ENCODE measurements at places on chromosomes 13 and 19. TPM values are rescaled to one million over a fixed set of nuclear protein-coding genes. Genes with fewer than 3 reads are reported as not detected.
A peak's percentile ranks its signal among the peaks of the same experiment; 100 is the strongest.

DNA sequence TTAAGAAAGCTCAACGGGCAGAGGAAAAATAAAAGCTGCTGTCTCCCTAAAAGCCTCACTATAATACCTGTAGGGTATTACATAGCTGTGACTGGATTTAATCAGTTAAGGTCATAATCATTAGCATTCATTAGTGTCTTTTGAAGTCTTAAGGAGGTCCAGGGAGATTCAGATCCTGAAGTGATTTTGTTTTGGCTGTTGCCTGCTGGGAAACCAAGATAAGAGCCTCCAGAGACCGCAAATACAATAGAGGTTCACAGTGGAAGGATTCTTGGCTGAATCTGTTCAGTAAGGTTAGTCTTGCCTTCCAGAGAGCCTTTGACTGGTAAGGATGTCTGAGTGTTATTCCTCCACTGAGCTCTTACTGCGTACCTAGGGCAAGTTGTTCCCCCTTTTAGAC lies 54.0 kb upstream of the TNFRSF19 start:
- H3K27ac ChIP-seq: no peak overlapping the region
- H3K27me3 ChIP-seq: peaks cover 7% of the 10 kb centered on the region
- no peak overlapping the region for H3K4me3 ChIP-seq

GRCh38 chr13:37531049-37531448 lies 67.5 kb downstream of the POSTN start:
- H3K4me3 ChIP-seq: no peak overlapping the region
- no peaks in the 10 kb centered on the region for H3K36me3 ChIP-seq
- DNase-seq: no peak
- no peaks in the 10 kb centered on the region for H3K27me3 ChIP-seq
- H3K27ac ChIP-seq: no peak overlapping the region

DNA sequence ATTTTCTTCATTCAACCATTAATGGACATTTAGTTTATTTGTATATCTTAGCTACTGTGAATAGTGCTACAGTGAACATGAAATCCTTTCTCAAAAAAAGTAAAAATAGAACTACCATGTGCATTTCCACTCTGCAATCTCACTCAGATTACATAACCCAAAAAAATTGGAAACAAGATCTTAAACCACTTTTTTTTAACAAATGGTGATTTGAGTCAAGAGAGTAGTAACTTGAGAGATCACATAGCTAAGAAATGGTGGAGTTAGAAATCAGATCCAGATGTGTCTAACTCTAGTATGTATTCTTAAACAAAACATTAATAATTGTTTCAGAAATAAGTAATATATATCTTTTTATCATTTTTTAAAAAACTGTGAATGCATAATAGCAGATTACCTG lies 318.3 kb upstream of the SGCG start:
- no peak overlapping the region for H3K4me3 ChIP-seq
- H3K27me3 ChIP-seq: no peaks in the 10 kb centered on the region
- no peaks in the 10 kb centered on the region for H3K4me1 ChIP-seq
- no peak overlapping the region for H3K27ac ChIP-seq
- H3K36me3 ChIP-seq: no peaks in the 10 kb centered on the region
- no peak for DNase-seq

GRCh38 chr13:27907121-27907787 lies 12.5 kb upstream of the PDX1 start:
- H3K36me3 ChIP-seq: peaks cover 14% of the 10 kb centered on the region
- no peak for DNase-seq
- H3K27ac ChIP-seq: peak overlapping the region; percentile 91
- H3K4me3 ChIP-seq: no peak overlapping the region

DNA sequence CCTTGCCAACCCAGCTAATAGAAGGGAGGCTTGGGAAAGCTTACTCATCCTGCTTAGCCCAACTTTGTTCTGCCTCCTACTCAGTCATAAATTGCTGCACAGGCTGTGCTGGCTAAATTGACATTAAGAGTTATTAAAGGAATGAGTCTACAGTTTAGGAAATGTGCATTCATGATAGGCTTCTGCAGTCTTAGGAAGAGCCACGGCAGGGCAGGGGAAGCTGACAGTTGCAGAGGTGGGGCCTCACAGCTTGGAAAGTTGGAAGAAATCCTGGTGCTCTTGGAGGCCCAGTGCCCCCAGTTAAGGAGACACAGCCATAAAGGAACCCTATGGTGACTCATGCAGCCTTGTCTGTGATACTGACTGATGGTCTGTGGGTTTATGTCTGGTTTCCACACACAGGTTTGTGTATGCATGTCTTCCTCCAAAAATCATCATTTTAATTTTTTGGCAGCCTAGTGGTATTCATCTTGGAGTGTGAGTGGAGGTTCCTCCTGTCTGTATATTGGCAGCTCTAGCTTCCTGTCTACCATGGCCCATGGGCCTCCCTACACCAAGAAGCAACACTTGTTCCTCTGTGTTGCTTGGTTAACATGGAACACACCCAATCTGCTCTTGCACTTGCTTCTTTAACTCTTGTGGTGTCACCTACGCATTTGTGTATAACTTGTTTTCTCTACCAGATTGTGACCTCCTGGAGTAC lies 135.0 kb upstream of the KL start:
- no peaks in the 10 kb centered on the region for H3K36me3 ChIP-seq
- no peaks in the 10 kb centered on the region for H3K4me1 ChIP-seq
- no peak for DNase-seq

DNA sequence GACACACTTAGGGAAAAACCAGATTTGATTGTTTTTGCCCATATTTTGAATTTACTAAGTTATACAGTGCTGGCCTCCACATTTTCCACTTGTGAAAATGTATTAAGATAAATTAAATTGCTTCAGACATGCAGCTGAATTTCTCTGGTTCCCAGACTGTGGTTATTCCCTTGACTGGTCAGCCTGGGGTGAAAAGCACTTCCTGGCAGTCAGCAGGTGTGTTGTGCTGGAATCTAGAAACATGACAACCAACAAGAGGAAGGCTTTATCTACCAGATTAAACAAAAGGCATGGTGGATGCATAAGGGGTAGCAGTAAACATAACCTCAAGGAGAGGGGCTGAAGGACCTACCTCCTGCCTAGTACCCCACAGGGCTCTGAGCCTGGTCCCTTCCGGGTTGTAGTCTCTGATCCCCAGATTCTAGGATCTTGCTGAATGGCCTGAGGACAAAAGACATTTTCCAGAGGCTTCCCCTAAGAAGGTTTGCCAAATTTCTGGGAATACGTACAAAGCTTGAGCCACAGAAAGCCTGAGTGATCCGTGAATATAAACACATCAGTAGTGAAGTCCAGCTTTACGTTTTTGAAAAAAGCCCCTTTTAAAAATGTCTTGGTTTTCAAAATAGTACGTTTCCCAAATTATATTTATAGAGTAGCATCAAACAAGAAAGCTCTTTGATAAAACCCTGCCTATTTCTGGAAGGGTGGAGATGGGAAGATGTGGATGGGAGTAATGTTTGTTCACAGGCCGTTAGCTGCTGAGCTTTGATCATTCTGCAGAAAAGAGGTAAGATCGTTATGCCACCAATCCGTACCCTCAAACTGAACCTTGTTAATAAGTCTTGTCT lies 133.4 kb downstream of the LACC1 start:
- H3K27ac ChIP-seq: no peak overlapping the region
- no peak overlapping the region for H3K4me3 ChIP-seq
- no peaks in the 10 kb centered on the region for H3K36me3 ChIP-seq

DNA sequence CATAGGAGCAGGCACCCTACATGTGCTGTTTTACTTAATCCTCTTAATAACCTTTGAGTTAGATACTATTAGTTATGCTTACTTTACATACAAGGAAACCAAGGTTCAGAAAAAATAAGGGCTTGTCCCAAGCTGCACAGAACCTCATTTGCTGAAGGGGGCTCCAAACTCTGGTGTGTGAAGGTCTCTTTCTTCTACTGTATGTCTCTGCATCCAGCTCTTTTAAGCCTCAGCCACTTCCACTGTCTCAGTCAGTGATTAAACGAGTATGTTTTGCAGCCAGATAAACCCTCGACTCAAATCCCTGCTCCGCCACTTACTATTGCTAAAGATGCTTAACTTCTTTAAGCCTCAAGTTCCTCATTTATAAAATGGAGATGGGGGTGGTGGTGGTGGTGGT lies 112.4 kb upstream of the WASF3 start:
- no peak overlapping the region for H3K4me3 ChIP-seq
- H3K36me3 ChIP-seq: no peaks in the 10 kb centered on the region
- H3K27ac ChIP-seq: no peak overlapping the region
- H3K27me3 ChIP-seq: peaks cover 16% of the 10 kb centered on the region

DNA sequence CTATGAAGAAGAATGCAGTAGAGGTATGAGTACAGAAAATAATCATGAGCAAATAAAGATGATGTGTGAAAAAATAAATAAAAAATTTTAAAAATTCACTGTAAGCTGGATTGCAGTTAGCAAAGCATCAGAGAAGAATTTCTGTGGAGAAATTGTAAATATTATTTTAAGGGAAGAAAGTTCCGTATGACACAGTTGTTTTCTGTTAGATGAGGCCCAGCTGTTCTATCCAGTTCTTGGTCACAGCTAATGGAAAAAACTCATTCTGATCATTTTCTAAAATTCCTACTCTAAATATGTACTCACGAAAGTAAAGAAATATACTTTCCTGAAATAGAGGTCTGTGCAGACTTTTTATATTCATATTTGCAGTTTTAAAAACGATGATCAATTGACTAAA lies 578.8 kb downstream of the DCT start:
- no peak overlapping the region for H3K4me3 ChIP-seq
- H3K27ac ChIP-seq: no peak overlapping the region
- no peaks in the 10 kb centered on the region for H3K36me3 ChIP-seq
- no peak for DNase-seq

DNA sequence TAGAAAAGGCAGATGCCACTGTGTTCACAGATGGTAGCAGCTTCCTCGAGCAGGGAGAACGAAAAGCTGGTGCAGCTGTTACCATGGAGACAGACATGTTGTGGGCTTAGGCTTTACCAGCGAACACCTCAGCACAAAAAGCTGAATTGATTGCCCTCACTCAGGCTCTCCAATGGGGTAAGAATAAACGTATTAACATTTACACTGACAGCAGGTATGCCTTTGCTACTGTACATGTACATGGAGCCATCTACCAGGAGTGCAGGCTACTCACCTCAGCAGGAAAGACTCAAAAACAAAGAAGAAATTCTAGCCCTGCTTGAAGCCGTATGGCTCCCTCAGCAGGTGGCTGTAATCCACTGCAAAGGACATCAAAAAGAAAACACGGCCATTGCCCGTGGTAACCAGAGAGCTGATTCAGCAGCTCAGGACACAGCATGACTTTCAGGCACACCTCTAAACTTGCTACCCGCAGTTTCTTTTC lies 197.7 kb downstream of the ZNF737 start:
- peak overlapping the region; percentile 84 for H3K27ac ChIP-seq
- peak; percentile 16 for DNase-seq
- H3K4me1 ChIP-seq: peaks cover 32% of the 10 kb centered on the region
- H3K4me3 ChIP-seq: peak overlapping the region; percentile 15

- H3K4me1 ChIP-seq: no peaks in the 10 kb centered on the region
- H3K27me3 ChIP-seq: no peaks in the 10 kb centered on the region
- no peak overlapping the region for H3K4me3 ChIP-seq
- H3K27ac ChIP-seq: no peak overlapping the region
- DNase-seq: no peak
These were observed 15.5 kb downstream of the ZSWIM9 start for GRCh38 chr19:48186015-48186414.

- no peak for DNase-seq
- no peak overlapping the region for H3K27ac ChIP-seq
- no peak overlapping the region for H3K4me3 ChIP-seq
- no peaks in the 10 kb centered on the region for H3K4me1 ChIP-seq
- peaks cover 7% of the 10 kb centered on the region for H3K27me3 ChIP-seq
These were observed 64.5 kb upstream of the MED4 start for GRCh38 chr13:48159401-48159800.

DNA sequence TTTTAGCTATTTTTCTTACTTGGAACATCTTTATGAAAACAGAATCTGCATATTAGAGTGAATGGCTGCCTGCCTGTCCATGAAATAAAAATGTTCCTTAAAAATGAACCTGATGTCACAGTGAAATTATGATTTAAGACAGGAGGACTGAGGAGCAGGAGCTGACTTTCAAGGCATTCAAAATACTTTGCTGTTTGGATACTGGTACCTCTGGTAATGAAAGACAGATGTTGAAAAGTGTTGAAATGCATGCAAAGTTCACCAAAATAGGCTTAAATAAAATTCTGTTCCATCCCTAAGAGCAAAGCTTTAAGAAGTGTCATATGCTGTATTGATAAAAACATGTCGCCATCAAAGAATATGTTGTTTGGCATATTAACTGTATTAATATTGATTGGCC lies 1.7 kb downstream of the ARHGEF7 start:
- peaks cover 15% of the 10 kb centered on the region for H3K4me1 ChIP-seq
- no peak for DNase-seq
- H3K36me3 ChIP-seq: peaks cover 8% of the 10 kb centered on the region
- peaks cover 55% of the 10 kb centered on the region for H3K27me3 ChIP-seq

DNA sequence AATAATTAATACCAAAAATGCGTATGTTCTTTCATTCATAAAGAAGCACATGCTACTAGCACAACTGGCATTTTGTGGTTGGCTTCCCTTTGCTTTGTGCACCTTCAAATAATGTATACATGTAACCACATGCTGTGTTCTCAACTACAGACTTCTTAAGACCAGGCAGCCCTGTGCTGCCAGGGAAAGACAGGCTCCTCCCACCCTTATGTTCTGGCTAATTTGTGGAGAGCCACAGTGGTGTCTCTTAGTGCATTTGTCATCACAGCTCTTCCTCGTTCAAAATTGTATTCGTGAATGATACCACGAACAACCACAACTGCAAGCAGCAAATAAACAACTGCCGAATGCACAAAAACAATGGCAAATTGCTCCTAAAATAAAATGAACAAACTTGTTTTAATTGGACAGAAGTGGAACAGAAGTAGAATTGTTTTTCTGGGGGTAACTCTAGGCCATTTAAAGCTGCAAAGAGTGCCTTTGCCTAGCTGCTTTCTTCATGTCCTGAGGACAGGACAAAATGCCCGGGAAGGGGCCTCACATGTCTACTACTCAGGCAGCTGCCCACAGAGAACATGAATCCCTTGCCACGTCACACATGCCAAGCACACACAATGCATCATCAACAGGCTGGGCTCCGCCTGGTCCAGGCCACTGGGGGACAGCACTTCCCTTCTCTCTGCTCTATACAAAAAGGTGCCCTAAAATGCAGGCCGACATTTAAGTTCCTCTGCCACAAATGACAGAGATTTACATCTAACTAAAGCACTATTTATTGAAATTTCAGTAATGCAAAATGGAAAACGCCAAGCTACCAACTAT lies 21.7 kb downstream of the IRS2 start:
- H3K4me3 ChIP-seq: no peak overlapping the region
- H3K27me3 ChIP-seq: no peaks in the 10 kb centered on the region
- no peak for DNase-seq
- no peak overlapping the region for H3K27ac ChIP-seq
- peaks cover 5% of the 10 kb centered on the region for H3K36me3 ChIP-seq

- DNase-seq: no peak
- no peaks in the 10 kb centered on the region for H3K36me3 ChIP-seq
These were observed 202.8 kb upstream of the TSC22D1 start for GRCh38 chr13:44778761-44779484.

GRCh38 chr19:46847528-46847927 lies 3.1 kb downstream of the AP2S1 start:
- H3K4me1 ChIP-seq: peaks cover 12% of the 10 kb centered on the region
- no peak overlapping the region for H3K4me3 ChIP-seq
- no peak for DNase-seq
- no peak overlapping the region for H3K27ac ChIP-seq

The SWSAP1 gene
- 3.3 TPM for total RNA-seq

The ZNF382 gene
- total RNA-seq: 21.6 TPM

The RFPL4AL1 gene
- not detected for total RNA-seq

The ZFP14 gene
- total RNA-seq: 19.2 TPM

The C19orf81 gene
- total RNA-seq: 8.6 TPM

The GDF15 gene
- total RNA-seq: 14.4 TPM

The KASH5 gene
- total RNA-seq: not detected

The PRTN3 gene
- total RNA-seq: not detected

The LAIR2 gene
- total RNA-seq: not detected

The ZNF99 gene
- not detected for total RNA-seq
